ENCODE measurements at places on chromosomes 3 and 15.

GRCh38 chr3:44284949-44285348 lies 43.3 kb downstream of the TOPAZ1 start:
- H3K27me3 ChIP-seq = no peaks in the 10 kb centered on the region
- H3K36me3 ChIP-seq = no peaks in the 10 kb centered on the region
- no peak overlapping the region for H3K4me3 ChIP-seq

DNA sequence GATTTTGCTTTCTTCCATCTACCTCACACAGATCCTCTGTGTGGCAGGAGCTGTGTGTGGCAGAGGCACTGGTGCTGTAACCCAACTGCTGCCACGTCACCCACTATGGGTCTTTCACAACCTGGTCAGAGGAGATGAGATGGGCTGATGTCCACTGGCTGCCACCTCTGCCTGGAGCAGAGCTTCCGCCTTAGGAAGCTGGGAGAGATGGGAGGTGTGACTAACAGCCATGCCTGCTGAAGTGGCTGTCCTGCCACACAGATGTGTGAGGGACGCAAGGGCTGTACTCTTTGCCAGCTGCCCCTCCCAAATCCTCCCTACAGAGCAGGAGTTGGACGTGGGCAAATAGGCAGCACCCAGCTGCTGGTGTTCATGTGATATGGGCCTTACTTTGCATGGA lies 329.5 kb downstream of the GABRB3 start:
- H3K36me3 ChIP-seq = no peaks in the 10 kb centered on the region
- H3K27ac ChIP-seq = no peak overlapping the region
- H3K4me3 ChIP-seq = no peak overlapping the region
- no peaks in the 10 kb centered on the region for H3K27me3 ChIP-seq
- no peaks in the 10 kb centered on the region for H3K4me1 ChIP-seq

DNA sequence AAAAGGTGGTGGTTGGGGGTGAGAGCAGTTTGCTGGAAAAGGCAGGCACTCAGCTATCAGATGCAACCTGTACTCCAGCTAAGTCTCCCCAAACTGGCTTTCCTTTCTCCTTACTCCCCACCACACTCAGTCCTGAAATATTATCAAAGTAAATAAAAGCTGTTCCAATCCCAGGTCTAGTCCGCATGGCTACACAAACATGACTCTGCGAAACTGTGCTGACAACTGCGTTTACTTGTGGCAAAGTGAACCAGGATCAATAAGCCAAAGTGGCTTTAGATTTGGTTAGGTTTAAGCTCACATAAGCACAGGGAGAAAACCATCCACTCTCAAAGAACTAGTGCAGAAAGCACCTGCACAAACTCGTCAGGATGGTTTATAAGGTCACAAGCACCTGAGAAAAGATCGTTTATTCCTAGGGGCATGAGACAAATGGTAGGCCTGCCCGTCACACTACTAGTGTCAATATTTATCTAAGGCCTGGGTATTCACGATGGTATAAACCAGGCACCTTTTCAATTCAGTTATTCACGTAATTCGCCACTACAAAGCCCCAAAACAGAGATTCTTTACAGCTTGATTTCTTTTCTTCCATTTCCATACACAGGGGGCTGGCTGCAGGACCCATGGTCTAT lies 25.3 kb downstream of the LRIG1 start:
- DNase-seq = no peak
- H3K27me3 ChIP-seq = no peaks in the 10 kb centered on the region
- no peak overlapping the region for H3K4me3 ChIP-seq
- no peaks in the 10 kb centered on the region for H3K36me3 ChIP-seq

DNA sequence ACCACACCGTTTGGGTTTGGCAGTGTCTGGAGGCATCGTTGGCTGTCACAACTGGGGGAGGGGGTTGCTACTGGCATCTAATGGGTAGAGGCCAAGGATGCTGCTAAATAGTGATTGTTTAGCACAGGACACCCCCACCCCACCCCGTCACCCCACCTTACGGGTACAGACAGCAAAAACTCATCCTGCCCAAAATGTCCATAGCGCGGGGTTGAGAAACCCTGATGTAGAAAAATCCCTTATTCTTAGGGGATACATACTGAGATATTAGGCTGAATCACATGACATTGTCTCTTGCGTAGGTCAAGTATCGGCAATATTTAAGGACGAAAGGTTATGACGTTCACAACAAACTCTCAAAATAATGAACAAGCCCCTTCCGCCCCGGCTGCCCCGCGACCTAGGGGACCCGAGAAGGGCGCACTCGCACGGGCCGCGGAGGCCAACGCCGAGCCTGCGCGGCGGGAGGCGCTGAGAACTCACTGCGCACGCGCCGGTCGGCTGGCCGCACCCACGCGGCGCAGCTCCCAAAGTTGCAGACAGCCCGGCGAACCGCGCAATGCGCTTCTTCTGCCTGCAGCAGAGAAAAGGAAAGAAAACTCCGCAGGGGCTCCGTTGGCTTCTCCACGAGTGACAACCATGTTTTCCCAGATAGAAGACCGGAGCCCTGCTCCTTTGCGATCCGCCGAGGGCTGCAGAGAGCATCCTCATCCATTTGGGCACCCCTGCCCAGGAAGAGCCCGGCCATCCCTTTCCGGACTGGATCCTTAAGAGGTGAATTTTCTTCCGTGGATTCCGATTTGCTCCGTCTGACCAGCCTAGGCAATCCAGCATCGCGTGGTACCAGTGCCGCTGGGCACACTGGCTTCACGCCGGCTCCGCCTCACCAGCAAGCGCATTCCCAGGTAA lies 136.8 kb upstream of the CCDC54 start:
- H3K27me3 ChIP-seq = peaks cover 8% of the 10 kb centered on the region
- H3K36me3 ChIP-seq = no peaks in the 10 kb centered on the region
- no peak overlapping the region for H3K27ac ChIP-seq
- H3K4me3 ChIP-seq = peak overlapping the region; percentile 80

- no peaks in the 10 kb centered on the region for H3K27me3 ChIP-seq
- no peak overlapping the region for H3K27ac ChIP-seq
- no peak for DNase-seq
- no peak overlapping the region for H3K4me3 ChIP-seq
Measured at GRCh38 chr15:58432401-58432800, 610 bp downstream of the LIPC start.

- H3K4me1 ChIP-seq = peaks cover 11% of the 10 kb centered on the region
- no peaks in the 10 kb centered on the region for H3K27me3 ChIP-seq
- no peak for DNase-seq
- no peaks in the 10 kb centered on the region for H3K36me3 ChIP-seq
- H3K27ac ChIP-seq = no peak overlapping the region
- H3K4me3 ChIP-seq = no peak overlapping the region
Measured at GRCh38 chr3:123072152-123072551, 5.3 kb downstream of the PDIA5 start.

GRCh38 chr3:109115451-109115850 lies 2.5 kb downstream of the MORC1 start:
- no peaks in the 10 kb centered on the region for H3K4me1 ChIP-seq
- H3K36me3 ChIP-seq = no peaks in the 10 kb centered on the region
- no peaks in the 10 kb centered on the region for H3K27me3 ChIP-seq
- no peak for DNase-seq

DNA sequence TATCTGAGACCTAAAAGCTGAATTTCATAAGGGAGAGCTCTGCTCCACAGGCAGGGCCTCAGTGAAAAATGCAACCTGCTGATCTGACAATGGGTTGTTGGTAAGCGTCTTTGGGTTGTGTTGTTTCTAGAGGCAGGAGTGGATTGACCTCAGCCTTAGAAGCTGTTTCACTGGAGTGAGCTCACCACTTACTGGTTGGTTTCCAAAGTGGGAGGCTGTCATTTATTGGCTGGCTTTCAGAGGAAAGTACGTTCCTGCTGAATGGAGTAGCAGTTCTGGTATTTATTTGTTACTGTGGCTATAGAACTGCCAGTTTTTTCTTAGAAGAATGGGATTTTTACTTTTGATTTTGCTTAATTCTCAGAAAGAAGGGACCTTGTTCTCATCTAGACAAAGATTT lies 29.3 kb upstream of the COL6A5 start:
- no peaks in the 10 kb centered on the region for H3K36me3 ChIP-seq
- H3K27ac ChIP-seq = no peak overlapping the region
- H3K4me1 ChIP-seq = no peaks in the 10 kb centered on the region
- H3K4me3 ChIP-seq = no peak overlapping the region

DNA sequence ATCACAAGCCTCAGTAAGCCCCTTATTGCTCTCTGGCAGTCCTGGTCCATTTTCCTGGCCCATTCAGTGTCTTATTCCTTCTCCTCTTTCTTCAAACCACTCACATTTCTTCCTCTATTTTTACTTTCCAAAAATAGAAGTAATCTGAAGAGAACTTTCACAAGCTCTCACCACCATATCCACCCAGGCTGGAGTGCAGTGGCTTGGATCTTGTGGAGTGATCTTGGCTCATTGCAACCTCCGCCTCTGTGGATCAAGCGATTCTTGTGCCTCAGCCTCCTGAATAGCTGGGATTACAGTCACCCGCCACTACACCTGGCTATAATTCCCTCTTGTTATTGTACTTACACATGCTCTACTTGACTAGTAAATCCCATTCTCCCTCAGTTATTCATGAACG lies 16.8 kb downstream of the ARMC8 start:
- no peak overlapping the region for H3K4me3 ChIP-seq
- no peak for DNase-seq
- H3K27ac ChIP-seq = no peak overlapping the region

DNA sequence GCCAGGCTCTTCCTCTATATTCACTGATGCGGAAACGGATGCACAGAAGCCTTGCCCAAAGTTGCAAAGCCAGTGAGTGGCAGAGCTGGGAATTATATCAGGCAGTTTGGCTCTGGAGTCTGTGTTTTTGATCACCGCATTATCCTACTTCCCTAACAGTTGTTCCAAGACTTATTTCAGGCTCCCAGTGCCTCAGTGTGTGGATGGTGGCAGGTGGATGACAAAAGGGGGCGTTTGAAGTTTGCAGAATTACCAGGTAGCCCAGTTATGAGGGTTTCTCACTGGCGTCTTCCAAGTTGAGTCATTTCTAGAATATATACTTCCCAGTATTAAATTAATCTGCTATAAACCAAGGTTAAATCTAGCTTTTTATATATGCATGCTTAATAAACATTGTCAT lies 81.0 kb downstream of the USP13 start:
- no peak overlapping the region for H3K27ac ChIP-seq
- H3K27me3 ChIP-seq = no peaks in the 10 kb centered on the region
- H3K4me3 ChIP-seq = no peak overlapping the region
- no peaks in the 10 kb centered on the region for H3K36me3 ChIP-seq
- no peak for DNase-seq
- no peaks in the 10 kb centered on the region for H3K4me1 ChIP-seq

- no peaks in the 10 kb centered on the region for H3K36me3 ChIP-seq
- DNase-seq = no peak
- no peak overlapping the region for H3K27ac ChIP-seq
- no peak overlapping the region for H3K4me3 ChIP-seq
- H3K4me1 ChIP-seq = no peaks in the 10 kb centered on the region
Measured at GRCh38 chr3:30353711-30354467, 252.5 kb upstream of the TGFBR2 start.

DNA sequence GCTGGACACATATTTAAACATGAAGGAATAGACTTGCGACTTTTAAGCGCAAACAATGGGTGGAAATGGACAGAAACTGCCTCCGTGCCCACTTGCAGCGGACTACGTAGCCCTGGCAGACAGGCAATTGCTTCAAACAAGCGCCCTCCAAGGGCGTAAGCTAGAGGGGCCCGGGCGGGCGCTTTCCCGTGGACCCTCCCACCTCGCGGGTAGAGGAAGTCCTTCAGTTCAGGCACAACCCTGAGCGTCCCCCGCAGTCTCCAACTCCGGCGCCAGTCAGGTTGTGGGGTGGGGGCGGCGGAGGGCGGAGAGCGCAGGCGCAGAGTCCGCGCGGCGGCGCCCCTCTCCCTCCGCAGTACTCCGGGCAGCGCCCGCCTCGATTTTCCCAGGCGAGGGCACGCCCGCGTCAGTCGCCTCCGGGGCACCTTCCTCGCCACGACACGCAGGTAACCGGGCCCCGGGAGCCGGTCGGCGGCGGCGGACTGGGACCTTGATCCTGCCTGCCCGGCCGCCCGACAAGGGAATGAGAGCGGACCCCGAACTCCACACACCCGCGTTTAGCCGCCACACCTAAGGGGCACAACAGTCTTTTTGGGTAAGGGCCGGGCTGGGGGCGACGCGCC lies at the start of gene SLC35G2:
Gene SLC35G2 (plus strand): TSS at position 358 of the 623 bp plus-strand sequence. CDS start 35,335 bp downstream, outside the sequence.
- H3K27ac ChIP-seq = no peak within 1 kb of the TSS
- peak within 1 kb of the TSS; percentile 59 for H3K4me3 ChIP-seq
- no peaks in the 10 kb centered on the region for H3K36me3 ChIP-seq
- H3K27me3 ChIP-seq = peaks cover 9% of the 10 kb centered on the region
- H3K4me1 ChIP-seq = no peaks in the 10 kb centered on the region
- peak; percentile 83 for DNase-seq

DNA sequence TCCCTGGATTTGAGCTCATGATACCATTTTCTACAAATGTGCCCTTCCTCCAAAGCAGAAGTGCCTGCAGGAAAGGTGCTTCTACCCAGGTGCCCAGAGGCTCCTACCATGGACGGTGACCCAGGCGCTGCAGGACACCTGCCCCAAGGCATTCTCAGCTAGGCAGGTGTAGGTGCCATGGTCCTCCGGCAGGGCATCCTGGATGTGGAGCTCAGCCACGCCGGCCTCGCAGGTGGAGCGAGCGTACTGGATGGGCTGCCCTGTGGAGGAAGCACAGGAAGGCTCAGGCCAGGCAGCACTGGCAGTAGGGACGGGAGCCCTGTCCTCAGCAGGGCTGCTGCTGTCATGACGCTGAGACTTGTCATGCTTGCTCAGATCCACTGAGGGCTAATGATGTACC lies 137.2 kb upstream of the HACD2 start:
- H3K4me1 ChIP-seq = peaks cover 3% of the 10 kb centered on the region
- no peaks in the 10 kb centered on the region for H3K36me3 ChIP-seq
- no peaks in the 10 kb centered on the region for H3K27me3 ChIP-seq

DNA sequence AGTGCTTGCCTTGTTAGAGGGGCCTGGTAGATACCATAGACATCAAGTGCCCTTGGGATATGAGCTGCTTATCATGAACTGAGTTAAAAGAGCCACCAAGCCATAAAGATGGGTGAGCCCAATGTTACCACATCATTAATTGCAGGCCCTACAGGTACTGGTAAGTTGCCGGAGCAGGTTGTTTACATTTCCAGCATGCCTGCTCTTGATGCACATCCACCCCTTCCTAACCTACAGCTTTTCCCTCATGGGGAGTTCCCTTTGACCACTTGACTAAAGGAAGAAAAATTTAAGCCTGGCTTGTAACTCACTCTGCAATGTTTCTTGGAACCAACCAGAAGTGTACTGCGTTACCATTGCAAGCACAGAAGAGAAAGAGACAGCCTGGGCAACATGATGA lies 24.7 kb upstream of the ULK4 start:
- no peak overlapping the region for H3K4me3 ChIP-seq
- H3K4me1 ChIP-seq = no peaks in the 10 kb centered on the region
- H3K36me3 ChIP-seq = no peaks in the 10 kb centered on the region
- DNase-seq = no peak
- H3K27ac ChIP-seq = no peak overlapping the region

- no peak overlapping the region for H3K27ac ChIP-seq
- no peaks in the 10 kb centered on the region for H3K4me1 ChIP-seq
- H3K27me3 ChIP-seq = no peaks in the 10 kb centered on the region
- H3K36me3 ChIP-seq = no peaks in the 10 kb centered on the region
- no peak for DNase-seq
Measured at GRCh38 chr3:8650583-8651416, 6.2 kb upstream of the SSUH2 start.
